Right ventricle myocardium inferior (tissue), 1 donor: ENCODE measurements at places on chromosomes 1 and 21. TPM values are rescaled to one million over a fixed set of nuclear protein-coding genes. Genes with fewer than 3 reads are reported as not detected.

TSPAN2 gene
- 10.3 TPM for total RNA-seq

TP73 gene
- 0.14 TPM for total RNA-seq

- DNase-seq = no peak
These were observed 47.1 kb downstream of the SSX2IP start for GRCh38 chr1:84643183-84643582.

DNA sequence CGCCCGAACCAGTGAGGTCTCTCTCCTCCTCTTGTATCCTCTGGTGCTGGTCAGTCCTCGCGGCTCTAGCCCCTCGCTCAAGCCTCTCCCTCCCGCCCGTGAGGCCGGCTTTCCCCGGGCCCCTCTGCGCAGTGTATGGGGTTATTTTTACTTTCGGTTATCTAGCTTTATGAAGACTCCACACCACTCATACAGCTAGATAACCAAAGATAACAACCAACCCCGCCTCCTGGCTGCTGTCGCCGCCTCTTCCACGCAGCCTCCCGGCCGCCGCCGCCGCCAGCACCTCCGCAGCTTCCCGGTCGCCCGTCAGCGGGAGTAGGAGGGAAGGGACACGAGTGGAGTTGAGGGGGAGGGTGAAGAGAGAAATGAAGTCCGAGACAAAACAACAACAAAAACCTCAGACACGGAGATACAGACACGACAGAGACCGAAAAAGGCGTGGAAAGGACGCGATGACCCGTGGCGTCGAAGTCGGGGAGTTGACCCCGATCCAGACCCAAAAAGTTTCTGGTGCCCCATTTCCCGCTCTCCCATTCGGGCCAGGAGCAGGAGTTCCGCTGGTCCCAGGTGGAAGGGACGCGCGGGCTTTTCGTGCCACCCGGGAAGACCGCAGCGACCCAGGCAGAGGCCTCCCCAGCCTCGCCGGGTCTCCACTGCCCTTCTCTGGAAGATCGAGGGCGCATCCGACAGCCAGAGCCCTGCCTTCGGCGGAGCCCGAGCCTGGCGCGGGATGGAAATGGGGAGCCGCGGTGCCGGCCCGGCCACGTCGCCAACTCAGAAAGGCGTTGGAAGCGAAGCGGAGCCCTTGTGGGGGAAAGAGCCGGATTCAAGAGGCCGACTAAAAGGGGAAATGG is 51.4 kb downstream of the RHBG start:
- no peak for DNase-seq

DNA sequence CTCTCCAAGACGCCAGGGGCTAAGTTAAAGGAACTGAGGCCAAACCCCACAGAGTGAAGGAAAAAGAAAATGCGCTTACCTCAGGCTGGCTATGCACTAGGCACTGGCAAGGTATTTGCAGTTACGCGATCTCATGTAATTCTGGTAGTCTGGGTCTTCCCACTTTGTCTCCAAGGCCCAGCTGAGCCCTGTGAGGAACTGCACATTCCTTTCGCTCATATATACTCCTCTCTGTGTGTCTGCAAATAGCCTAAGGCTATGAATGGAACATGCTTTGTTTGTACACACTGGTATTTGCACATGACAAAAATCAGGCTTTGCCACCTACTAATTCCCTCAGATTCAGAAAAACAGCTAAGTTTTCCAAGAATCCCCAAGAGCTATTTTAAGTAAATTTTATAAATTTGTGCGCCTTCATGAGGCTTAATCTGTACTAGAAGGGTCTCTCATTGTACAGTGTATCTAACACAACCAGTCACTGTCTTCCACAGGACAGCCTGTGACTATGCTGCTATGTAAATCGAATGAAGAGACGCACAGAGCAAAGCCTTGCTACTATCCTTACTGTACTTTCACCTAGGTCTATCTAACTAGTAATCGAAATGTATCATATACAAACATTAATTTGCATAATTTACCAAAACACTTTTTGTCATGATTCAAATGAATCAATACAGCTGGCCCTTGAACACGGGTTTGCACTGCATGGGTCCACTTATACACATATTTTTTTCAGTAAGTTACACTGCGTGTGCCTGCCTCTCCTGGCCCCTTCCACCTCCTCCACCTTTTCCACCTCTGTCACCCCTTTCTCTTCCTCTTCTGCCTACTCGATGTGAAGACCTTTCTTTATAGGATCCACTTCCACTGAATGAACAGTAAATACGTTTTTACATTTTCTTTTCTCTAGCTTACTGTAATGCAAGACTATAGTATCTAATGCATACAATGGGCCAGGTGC is 87.0 kb downstream of the SIPA1L2 start:
- DNase-seq = no peak
